Placental epithelial cell (primary cell): ENCODE measurements at places on chromosomes 5 and 9. TPM values are rescaled to one million over a fixed set of nuclear protein-coding genes. Genes with fewer than 3 reads are reported as not detected.

Gene FAM153A
- total RNA-seq = not detected in 2 replicates

Gene GAPT
- total RNA-seq = not detected in 2 replicates

Gene INSYN2B
- not detected in 2 replicates for total RNA-seq

Gene KCNIP1
- under 0.01 and 0.11 TPM in 2 replicates for total RNA-seq

Gene CMBL
- 9.4 and 11.4 TPM in 2 replicates for total RNA-seq

Gene LNPEP
- total RNA-seq = 40.0 and 71.5 TPM in 2 replicates

Gene TRIM7
- total RNA-seq = 1.2 and 1.8 TPM in 2 replicates

Gene FBN2
- total RNA-seq = 194 and 750 TPM in 2 replicates

Gene IGIP
- 4.8 and 7.5 TPM in 2 replicates for total RNA-seq

Gene SLC46A2
- not detected in 2 replicates for total RNA-seq

Gene TAF11L10
- 0.39 TPM in 1 of 2 replicates, not detected in the other for total RNA-seq

Gene SIT1
- total RNA-seq = not detected in 2 replicates

Gene TSSK1B
- 0.79 TPM in 1 of 2 replicates, not detected in the other for total RNA-seq

Gene PHYHD1
- total RNA-seq = 6.2 and 33.4 TPM in 2 replicates
